A549 treated with ZK216348 at 1 μM for 4 hours (cell line): ENCODE measurements at places on chromosomes 11 and 22. TPM values are rescaled to one million over a fixed set of nuclear protein-coding genes. Genes with fewer than 3 reads are reported as not detected.

OR8B8 gene
- total RNA-seq = not detected in 5 replicates

IGF2 gene
- 1.9 to 3.3 TPM (median 3.1 TPM) in 5 replicates for total RNA-seq

OR9G4 gene
- total RNA-seq = not detected in 5 replicates

GAL gene
- total RNA-seq = 11.6 to 21.0 TPM (median 18.7 TPM) in 5 replicates

TCN2 gene
- 3.1 to 6.1 TPM (median 4.7 TPM) in 5 replicates for total RNA-seq

PLEKHA7 gene
- total RNA-seq = 27.7 to 41.4 TPM (median 37.2 TPM) in 5 replicates

PHF21B gene
- 0.81 to 1.2 TPM (median 1.0 TPM) in 5 replicates for total RNA-seq

CCDC116 gene
- not detected in 5 replicates for total RNA-seq

MAJIN gene
- not detected in 5 replicates for total RNA-seq

CYB561A3 gene
- 28.4 to 53.4 TPM (median 50.3 TPM) in 5 replicates for total RNA-seq

KRTAP5-10 gene
- not detected in 5 replicates for total RNA-seq

UBQLNL gene
- total RNA-seq = 0.09 TPM in 1 of 5 replicates, not detected in the others

C22orf42 gene
- total RNA-seq = not detected in 5 replicates

KRTAP5-2 gene
- total RNA-seq = not detected in 5 replicates

NFRKB gene
- total RNA-seq = 10.0 to 14.7 TPM (median 13.9 TPM) in 5 replicates

TOLLIP gene
- 26.9 to 61.1 TPM (median 52.5 TPM) in 5 replicates for total RNA-seq

OR10D3 gene
- not detected in 5 replicates for total RNA-seq

SLCO2B1 gene
- 3.3 to 5.1 TPM (median 4.2 TPM) in 5 replicates for total RNA-seq

RAG2 gene
- not detected in 5 replicates for total RNA-seq

DDI1 gene
- not detected in 5 replicates for total RNA-seq

TSKU gene
- 98.6 to 186 TPM (median 176 TPM) in 5 replicates for total RNA-seq

GSTT2 gene
- total RNA-seq = not detected in 5 replicates

OR56A1 gene
- total RNA-seq = not detected in 5 replicates

PLAAT5 gene
- total RNA-seq = not detected in 5 replicates

DMC1 gene
- 2.4 to 5.4 TPM (median 3.3 TPM) in 5 replicates for total RNA-seq

JAM3 gene
- total RNA-seq = 3.9 to 4.4 TPM (median 4.4 TPM) in 5 replicates

GGTLC2 gene
- not detected in 5 replicates for total RNA-seq

CST6 gene
- total RNA-seq = not detected in 5 replicates

TREH gene
- total RNA-seq = not detected in 5 replicates

OR52E8 gene
- total RNA-seq = not detected in 5 replicates

SHISA8 gene
- 0.14 to 0.29 TPM (median 0.29 TPM) in 3 of 5 replicates, not detected in the others for total RNA-seq

RAB36 gene
- total RNA-seq = 5.1 to 8.4 TPM (median 7.1 TPM) in 5 replicates

RASD2 gene
- 0.70 to 1.3 TPM (median 1.1 TPM) in 5 replicates for total RNA-seq

FOXRED1 gene
- 17.2 to 24.4 TPM (median 22.5 TPM) in 5 replicates for total RNA-seq

ANO5 gene
- total RNA-seq = 1.2 to 1.8 TPM (median 1.7 TPM) in 5 replicates

POLA2 gene
- 13.8 to 24.5 TPM (median 18.0 TPM) in 5 replicates for total RNA-seq

NAV2 gene
- 15.3 to 29.9 TPM (median 22.4 TPM) in 5 replicates for total RNA-seq

DRD4 gene
- total RNA-seq = 0.24 to 0.51 TPM (median 0.35 TPM) in 4 of 5 replicates, not detected in the other

CYP2D6 gene
- total RNA-seq = 0.40 to 0.54 TPM (median 0.50 TPM) in 5 replicates
